ENCODE measurements at places on chromosomes 3 and 15.

DNA sequence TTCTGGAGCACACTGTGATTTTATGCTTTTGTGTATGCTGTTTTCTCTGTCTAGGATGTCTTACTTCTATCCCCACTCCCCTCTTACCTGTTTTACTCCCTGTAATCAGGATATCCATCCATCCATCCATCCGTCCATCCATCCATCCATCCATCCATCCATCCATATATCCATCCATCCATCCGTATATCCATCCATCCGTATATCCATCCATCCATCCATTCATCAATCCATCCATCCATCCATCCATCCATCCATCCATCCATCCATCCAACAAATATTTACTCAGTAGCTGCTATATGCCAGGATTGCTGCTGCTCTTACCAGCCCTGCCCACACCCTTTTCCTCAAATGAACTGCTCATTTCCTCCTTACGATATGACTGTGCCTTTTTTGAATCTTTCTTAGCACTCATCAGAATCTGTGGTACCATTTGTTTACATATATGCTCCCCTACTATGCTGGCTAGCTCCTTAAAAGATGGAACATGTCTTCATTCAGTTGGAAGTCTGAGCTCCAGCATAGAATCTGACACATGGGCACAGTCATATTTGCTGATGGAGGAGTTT is 35.2 kb downstream of the USP13 start:
- no peak for DNase-seq

DNA sequence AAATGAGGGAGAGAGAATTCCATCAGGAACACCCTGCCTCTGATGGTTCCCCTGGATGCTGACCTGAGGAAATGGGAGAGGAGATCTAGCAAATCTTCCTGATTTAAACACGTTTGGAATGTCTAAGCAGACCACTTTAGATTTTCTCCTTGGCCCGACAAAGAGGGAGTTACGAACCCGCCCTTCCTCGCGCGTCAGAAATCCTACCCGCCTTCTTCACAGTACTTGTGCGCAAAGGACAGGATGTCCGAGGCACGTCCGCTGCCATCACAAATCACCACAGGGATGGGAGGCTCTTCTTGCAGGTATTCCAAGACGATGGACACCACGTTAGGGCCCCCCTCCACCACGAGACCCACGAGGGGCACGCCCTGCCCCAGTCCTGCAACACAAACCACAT is 38.6 kb downstream of the TRPM1 start:
- no peak for DNase-seq

GRCh38 chr3:108548886-108549285 is 38.5 kb upstream of the MYH15 start:
- DNase-seq = no peak

DNA sequence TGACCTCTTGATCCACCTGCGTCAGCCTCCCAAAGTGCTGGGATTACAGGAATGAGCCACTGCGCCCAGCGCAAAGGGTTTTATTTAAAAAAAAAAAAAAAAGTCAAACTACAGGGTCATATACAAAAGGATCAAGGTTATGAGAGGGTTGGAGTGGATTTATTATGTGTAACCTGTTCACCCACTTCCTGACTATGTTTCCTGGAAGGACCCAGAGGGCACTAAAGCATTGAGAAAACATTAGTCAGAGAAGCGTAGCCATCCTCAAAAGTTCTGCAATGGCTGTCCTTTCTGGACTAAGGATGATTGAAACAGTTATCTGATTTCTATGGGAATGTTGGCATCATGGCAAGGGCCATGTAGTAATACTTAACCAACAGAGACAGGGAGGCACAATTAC is 7.3 kb upstream of the SCAPER start:
- DNase-seq = no peak

GRCh38 chr15:92840149-92840548 is 60.0 kb upstream of the CHD2 start:
- no peak for DNase-seq

DNA sequence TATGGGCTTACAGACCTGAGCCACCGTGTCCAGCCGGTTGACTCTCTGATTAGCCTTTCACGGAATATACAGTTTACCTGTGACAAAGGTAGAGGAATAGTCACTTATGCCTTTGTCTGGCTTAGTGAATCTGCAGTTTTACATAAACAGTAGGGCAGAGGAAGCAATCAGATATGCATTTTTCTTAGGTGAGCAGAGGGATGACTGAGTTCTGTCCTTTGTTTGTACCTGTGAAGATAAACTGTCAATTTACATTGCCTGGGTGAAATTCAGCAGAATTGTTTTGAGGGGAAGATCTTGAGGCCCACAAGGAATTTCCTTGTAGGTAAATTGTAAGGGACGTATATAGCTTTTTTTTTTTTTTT is 10.8 kb downstream of the EDEM1 start:
- no peak for DNase-seq

- DNase-seq = no peak
These were observed 91.3 kb downstream of the PLXNA1 start for GRCh38 chr3:127073941-127074820.

- DNase-seq = no peak
These were observed 116.8 kb downstream of the TPRG1 start for GRCh38 chr3:189288348-189289235.

GRCh38 chr3:101850246-101851051 is 1.1 kb downstream of the NFKBIZ start:
- peak; percentile 85 for DNase-seq

DNA sequence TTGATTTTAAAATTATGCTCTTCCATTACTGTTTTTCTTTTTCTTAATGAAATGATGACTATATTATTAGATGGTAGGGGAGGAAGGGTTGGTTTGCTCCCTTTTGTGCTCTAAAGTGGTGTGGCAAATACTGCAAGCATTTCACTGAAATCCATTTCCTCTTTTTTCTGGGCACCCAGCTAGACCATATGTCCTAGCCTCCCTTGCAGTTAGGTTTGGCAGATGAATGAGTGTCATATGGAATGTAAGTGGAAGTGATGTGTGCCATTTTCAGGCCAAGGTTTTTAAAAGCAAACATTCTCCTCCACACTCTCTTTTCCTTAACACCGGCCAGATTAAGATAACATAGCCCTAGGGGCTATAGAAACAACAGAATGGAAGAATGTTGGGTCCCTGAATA is 363.0 kb downstream of the FGF12 start:
- no peak for DNase-seq

GRCh38 chr3:65824166-65824565 is 214.6 kb downstream of the MAGI1 start:
- no peak for DNase-seq

DNA sequence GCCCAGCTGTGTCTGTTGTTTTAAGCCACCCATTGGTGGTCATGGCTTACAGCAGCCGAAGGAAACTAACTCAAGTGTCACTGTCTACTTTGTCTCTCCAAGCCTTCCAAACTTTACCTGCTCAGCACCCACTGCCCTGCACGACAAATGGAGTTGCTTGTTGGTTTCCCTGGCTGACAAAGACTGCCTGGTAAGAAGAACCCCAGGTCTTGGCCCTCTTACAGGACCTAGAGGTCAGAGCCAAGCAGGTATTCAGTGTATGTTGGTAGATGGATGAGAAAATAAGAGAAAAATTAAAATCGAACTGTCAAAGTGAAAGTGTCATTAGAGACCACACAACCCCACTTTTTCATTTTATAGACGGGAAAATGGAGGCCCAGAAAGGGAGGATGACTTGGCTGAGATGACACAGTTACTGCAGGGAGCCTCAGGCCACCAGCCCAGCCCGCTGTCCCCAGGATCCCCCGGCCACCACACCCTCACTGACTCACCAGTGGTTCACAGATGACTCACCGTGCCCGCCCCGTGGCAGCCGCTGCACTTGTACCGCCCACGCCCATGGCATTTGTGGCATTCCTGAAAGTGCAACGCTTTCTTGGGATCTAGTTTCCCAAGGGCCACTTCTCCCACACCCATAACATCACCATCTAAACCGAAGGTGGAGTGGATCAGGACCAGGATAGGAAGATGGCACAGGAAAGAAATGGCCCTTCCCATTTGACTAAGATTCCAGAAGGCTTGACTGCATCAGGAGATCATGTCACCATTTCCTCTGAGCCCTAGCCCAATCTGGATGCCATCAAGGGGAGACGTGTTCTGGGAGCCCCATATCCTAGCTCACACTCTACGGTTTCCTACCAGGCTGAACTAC is 15.2 kb downstream of the SSUH2 start:
- peak; percentile 97 for DNase-seq

DNA sequence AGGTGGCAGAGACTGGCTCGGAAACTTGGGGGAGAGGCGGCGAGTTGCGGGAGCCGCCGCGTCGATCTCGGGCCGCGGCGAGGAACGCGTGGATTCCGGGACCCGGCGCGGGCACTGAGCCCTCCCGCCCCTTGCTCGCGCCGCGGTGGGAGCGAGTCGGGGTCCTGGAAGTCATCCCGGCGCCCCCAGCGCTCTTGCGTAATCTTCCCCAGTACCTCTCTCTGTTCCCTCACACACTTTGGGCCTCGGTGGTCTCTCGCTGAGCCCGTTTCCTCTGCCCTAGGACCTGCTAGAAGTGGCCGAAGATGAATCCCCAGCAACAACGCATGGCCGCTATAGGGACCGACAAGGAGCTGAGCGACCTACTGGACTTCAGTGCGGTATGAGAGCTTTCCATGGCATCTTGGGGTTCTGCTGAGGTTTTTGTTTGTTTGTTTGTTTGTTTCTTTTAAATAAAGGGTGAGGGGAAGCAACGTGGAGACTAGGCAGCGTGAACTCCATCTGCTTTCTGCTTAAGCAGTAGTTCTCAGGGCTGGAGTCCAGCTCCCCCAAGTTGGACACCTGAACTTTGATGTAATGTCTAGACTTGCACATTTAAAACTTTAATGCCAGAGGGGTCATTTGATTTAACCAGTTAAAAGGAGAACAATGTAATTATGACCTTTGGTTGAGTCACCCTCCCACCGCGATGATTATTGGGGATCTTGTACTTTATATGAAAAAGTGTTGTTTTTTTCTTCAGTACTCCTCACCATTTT is 1.3 kb downstream of the TCF12 start:
- peak; percentile 39 for DNase-seq

GRCh38 chr3:150582620-150583019 is 20.5 kb upstream of the SELENOT start:
- no peak for DNase-seq

DNA sequence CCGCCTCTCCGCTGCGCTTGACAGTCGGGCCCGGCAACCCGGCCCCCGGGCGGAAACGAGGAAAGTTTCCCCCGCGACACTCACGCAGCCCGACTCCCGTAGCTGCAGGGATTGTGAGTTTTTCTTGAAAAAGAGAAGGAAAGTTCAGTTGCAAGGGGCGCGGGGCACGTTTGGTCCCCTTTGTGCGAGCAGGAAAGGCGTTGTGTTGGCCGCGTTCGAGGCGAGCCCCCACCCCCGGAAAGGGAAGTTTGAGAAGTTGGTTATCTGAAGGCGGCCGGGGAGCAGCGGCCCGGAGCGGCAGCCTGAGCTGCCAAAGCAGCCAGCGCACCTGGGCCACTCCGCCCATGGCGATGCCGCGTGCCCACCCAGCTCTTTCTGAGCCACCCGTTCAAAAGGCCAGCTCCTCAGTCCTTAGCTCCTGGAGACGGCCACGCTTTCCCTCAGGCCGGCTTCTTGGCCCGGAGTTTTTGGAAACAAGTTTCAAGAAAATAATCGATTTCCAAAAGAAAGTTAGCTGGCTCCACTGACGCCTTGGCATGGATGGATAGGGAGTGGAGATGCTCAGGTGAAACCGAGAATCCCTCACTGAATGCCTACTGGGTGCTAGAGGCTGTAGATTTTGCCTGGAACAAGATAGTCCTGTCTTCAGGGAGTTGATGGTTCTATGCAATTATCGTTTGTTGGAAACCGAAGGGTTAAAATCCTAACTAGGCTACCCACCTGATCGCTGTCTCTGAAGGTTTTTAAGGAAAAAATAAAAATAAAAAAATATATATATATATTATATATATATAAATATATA is 832 bp downstream of the TGFBR2 start:
- peak; percentile 55 for DNase-seq

DNA sequence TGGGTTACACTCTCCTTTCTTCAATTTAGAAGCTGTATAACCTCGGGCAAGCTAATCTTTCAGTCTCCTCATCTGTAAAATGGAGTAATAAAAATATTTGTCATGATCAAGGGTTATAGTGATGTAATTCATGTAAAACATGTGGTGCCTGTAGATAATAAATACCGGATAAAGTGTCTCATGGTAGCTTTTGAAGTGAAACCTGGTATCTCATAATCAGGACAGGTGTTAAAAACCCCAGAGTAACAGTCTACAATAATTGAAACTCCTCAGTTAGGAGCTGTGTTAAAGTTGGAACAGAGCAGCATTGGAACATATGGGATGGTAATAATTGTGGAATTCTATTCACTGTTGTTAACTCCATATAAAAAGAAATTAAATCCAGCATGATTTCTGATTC is 884 bp upstream of the KNL1 start:
- DNase-seq = no peak

DNA sequence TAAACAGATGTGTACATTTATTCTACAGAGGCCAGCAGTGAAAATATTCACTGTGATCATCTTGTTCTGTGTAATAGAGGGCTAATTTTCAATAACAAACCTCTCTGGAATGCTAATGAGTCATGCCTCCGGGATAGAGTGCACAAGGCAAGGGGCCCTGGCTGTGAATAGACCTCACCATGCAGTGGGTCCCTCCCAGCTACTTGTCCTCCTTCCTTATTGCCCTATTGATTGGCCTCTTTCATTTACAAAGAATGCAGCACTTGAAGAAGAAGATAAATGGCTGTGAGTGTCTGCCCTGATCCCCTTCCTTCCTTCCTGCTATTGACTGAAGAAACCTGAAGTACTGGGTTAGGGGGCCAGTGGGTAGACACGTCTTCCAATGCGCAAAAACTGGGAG is 436.3 kb downstream of the WDR72 start:
- peak; percentile 17 for DNase-seq

GRCh38 chr3:174233511-174233910 is 625.6 kb upstream of the NAALADL2 start:
- no peak for DNase-seq
